Activated naive CD8-positive, alpha-beta T cell treated with anti-CD3 and anti-CD28 coated beads, Interleukin-2, amount 50 U/mL, for 16 hours (primary cell): ENCODE measurements at places on chromosomes 2 and 18.

DNA sequence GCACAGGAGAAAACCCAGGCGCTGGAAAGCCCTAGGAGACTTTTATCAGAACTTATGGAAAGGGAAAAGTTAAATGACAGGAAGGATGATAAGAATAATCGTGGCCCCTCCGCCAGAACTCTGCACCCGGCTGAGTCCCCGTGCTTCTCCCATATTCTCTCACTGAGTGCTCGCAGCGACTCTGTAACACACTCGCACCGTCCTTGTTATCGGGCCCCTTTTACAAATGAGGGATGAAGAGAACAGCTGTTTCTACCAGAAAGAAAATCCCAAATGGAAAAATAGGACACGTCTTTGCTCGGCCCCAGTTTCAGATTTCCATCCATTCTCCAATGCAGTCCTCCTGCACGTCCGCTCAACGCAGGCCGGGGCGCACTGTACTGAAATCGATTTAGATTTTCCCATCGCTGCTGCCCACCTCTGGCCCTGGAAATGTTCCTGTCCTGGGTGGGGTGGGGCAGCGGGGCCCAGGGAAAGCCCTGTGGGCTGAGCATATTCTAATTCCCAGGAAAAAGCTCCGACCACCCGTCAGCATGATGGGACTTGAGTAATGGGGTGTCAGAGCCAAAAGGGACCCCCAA, 66.4 kb downstream of the KCNF1 start:
- DNase-seq: no peak

DNA sequence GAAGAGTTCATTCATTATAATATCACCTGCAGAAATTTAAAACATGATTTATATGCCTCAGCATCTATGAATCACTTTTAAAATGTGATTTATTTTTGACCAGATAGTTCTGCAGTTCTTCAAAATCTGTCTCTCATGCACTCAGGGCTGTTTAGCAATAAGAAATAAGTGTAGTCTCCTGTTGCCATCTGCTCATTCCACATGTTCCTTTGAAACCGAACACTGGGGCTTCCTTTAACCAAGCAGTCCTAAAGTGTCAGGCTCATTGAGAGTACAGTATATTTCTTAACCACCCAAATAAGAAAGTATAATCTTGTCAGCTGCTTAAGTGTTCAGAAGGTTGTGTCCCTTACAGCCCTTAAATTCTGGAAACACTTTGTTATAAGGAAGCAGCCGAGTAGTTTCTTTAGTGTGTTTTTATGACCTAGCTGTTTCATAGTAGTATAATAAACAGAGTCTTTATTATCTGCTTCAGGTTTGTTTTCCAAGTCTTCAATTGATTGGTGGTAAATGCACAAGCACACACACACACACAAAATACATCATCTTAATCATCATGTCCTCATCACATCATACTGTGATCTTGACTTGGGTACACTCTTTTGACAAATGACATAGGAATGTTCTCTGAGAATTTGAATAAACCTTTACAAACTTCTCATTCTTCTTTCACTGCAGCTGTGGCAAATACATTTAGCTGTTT, 10.4 kb downstream of the WDR7 start:
- DNase-seq: no peak

- DNase-seq: no peak
Observed at GRCh38 chr18:50849419-50849821, 29.5 kb upstream of the ME2 start.

- DNase-seq: no peak
Observed at GRCh38 chr2:41329040-41329439, 718.8 kb upstream of the PKDCC start.

DNA sequence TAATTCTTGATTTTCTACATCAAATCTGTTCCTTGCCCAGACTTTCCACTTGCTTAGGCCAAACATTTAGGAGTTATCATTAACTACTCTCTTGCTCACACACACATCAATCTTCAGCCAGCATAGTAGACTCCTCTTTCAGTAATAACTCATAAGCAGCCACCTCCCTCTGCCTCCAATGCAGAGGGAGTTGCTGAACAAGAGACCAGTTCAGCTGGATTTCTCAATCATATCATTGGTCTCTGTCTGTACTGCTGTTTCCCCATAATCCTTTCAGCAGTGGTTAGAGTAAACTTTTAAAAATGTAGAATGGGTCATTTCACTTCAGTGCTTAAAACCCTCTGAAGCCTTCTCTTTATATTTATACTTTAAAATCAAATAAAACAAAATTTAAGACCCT, 112.9 kb downstream of the SLC39A10 start:
- DNase-seq: no peak

DNA sequence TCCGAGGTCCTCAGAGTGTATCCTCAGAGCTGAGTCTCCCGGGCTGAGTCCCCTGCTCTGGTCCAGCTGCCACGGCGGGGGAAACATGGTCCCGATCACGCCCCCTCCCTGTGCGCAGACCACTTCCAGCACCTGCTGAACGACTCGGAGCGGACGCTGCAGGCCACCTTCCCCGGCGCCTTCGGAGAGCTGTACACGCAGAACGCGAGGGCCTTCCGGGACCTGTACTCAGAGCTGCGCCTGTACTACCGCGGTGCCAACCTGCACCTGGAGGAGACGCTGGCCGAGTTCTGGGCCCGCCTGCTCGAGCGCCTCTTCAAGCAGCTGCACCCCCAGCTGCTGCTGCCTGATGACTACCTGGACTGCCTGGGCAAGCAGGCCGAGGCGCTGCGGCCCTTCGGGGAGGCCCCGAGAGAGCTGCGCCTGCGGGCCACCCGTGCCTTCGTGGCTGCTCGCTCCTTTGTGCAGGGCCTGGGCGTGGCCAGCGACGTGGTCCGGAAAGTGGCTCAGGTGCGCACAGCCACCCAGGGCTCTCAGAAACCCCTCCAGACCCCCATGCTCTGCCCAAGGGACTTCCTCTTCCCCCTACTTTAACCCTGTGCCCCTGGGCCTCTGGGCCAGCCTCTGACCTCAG, 26.7 kb downstream of the GPC1 start:
- DNase-seq: no peak

GRCh38 chr2:55618025-55618274, 528 bp upstream of the PPP4R3B start:
- no peak for DNase-seq

GRCh38 chr18:54426085-54426665, 68.5 kb downstream of the C18orf54 start:
- no peak for DNase-seq

DNA sequence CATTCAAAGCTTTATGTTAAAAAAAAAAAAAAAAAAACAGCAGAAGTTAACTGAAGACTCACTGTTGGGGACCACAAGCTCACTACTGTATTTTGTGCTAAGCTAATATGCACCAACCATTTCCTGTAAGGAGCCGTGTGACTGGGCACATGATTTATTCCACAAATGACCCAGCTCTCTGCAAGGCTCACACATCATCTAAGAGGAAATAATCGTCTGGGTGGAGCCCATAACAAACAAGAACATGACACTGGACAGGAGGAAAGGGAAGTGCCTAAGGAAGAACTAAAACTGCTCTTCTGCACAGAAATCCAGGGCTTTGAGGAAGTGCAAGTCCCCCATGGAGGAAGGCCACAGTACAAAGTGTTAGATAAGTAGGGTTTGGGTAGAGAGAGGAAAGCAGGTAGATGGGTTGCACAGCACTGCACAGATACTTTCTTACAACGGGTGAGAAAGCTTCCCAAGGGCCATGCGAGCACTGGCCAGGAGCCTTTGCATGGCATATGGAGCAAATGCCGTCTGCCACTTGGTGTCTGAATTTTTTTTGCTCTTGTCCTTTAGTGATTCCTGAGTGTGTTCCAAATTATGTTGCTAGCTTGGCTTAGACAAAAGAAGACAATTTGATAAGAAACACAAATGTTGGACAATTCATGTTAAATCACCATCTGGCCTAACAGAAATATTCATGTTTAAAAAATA, 24.4 kb downstream of the NFE2L2 start:
- no peak for DNase-seq

GRCh38 chr18:34114996-34115395, 109.7 kb downstream of the NOL4 start:
- no peak for DNase-seq

DNA sequence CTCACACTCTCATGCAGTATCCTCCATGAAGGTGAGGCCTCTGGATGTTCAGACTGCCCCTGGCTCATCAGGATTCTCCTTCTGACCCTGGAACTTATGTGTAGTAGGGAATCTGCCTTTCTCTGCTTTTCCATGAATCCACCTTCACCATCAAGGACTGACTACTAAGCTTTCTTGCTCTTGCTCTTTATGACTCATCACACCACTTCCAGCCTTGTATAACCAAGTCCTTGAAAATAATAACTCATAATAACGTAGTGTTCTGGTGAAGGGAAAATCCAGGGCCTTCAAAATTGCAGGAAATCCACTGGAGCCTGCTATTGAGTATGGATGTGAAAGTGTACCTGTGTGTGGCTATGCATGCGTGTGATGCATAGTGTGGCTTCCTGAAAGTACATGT, 11.3 kb upstream of the KCNS3 start:
- DNase-seq: no peak

DNA sequence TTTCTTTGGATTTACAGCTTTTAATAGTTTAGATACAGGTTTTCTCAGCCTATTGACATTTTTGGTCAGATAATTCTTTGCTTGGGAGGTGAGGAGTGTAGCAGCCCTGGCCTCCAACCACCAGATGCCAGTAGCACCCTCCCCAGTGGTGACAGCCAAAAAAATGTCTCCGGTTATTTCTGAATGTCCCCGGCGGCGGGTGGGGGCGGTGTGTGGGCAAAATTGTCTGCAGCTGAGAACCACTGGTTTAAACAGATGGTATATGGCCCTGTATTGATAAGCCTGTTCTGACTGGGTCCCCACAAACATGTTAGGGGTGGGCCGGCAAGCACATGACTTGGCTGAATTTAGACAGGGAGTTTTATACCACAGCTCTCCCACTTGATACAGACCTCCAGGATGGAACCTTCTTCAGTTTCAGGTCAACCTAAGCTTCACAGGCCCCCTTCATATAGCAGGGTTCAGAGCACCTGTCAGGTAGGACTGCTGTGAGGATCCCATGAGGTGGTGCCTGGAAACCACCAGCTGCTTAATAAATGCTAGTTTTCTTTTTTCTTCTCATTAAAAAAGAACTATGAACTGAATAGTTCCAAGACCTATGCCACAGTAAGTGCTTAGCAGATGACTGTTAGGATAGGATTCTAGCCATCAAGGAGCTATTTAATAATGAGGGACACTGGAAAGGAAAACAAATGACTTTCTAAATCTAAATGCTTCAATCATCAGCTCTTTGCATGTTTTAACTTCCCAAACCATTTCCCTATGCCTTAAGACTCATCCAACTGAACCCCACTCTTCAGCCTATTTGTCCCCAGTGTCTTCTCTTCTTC, 18.1 kb downstream of the LPIN2 start:
- no peak for DNase-seq

- no peak for DNase-seq
Observed at GRCh38 chr2:175205523-175205922, 24.0 kb upstream of the ATP5MC3 start.

DNA sequence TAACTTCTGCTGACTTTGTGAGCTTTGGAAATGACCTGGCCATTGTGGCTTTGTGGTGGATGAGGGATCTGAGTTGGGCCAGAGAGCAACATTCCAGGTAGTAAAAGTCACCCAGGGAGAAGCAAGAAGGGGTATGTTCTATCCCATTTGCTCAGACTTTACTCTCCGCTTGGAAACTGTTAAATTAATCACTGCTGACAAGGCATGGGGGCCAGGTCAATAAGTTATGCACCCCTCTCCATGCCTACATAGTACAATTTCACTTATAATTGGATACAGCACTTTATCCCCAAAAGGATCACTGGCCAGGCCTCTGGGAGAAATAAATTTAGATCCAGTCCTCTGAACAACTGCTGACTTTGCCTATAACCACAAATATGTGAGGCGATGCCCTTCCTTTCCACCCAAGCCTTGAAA, 92.1 kb downstream of the RPRM start:
- DNase-seq: no peak

DNA sequence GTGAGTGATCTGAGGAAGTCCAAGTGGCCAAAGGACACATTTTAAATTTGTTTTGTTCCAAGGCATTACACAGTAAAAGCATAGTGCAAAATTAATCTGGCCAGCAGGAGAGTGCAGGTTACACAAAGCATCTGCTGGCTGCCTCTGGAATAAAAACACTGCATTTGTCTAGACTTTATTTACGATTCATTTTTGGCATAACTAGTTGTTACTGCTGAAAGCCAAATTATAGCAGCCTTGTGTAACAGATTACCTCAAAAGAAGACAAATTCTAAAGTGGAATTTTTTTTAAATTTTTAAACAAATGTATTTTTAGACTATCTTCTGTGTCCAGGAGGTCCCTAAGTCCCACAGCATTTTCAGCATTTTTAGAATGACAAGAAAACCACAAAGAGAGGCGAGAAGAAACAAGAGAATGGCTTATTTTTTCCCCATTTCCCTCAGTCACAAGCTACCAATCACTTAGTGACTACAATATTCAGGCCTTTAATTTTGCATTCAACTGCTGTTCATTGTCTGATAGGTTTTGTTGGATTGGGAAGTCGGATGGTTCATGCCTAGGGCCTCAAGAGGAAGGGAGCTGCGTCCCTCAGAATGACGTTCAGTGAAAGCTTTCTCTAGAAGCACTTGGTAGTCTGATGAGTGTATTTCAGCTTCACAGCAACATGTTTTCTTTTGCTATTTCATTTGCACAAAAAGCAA, 46.0 kb downstream of the TMEFF2 start:
- no peak for DNase-seq

DNA sequence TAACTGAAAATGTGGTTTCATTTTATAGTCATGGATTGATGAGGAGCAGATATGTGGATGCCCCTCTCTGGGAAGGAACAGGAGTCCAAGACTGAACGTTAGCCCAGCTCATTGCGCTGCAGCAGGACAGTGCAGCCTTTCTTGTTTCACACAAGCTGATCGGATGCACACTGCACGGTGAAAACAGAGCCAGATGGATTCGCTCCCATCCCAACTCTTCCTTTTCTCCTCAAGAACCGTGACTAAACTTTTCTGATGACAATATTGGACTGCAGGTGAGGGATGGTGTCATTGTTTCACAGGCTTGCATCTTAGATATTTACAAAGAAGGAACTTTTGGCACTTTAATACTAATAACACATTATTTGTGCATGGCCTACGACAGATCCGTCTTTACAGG, 33.8 kb upstream of the COPS8 start:
- no peak for DNase-seq

- no peak for DNase-seq
Observed at GRCh38 chr18:79199691-79200374, 130.6 kb downstream of the ATP9B start.

DNA sequence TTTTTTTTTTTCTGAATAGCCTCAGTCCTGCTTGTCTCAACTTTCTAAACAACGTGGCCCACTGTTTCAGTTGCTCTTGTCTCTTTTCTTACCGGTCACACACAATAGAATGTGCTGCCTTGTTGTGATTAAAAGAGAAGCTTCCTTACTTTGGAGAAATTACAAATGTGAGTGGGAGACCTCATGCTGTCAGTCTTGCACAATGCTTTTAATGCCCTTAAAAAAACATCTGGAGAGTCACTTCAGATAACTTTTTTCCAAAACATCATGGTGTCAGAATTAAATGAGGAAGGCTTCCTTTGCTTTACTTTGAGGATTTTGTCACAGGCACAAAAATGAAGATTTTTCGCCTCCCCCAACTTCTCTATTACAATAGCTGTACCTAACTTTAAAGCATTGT, 37.7 kb downstream of the LHCGR start:
- no peak for DNase-seq
